ENCODE measurements at places on chromosomes 1 and 21.

- no peak for DNase-seq
Observed at GRCh38 chr1:147266381-147266780, 23.9 kb downstream of the CHD1L start.

- no peak for DNase-seq
Observed at GRCh38 chr1:22329148-22329515, 122.5 kb upstream of the ZBTB40 start.

DNA sequence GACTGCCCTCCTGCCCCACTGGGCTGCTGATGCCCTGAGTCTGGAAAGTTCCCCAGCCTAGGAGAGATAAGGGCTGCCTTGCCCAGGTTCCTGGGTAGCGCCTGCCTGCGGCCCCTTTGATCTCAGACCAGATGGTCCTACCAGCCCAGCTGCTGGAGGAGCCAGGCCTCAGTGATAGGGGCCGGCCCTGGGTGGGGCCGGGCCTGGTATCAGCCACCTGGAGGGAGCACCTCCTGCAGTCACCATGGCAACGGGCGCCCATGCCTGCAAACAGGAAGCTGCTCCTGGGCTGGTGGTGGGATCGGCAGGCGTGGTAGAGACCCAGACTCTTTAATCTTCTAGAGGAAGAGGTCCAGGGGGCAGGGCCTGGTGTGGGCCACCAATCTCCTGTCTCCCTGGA is 119.7 kb upstream of the WNT4 start:
- no peak for DNase-seq

DNA sequence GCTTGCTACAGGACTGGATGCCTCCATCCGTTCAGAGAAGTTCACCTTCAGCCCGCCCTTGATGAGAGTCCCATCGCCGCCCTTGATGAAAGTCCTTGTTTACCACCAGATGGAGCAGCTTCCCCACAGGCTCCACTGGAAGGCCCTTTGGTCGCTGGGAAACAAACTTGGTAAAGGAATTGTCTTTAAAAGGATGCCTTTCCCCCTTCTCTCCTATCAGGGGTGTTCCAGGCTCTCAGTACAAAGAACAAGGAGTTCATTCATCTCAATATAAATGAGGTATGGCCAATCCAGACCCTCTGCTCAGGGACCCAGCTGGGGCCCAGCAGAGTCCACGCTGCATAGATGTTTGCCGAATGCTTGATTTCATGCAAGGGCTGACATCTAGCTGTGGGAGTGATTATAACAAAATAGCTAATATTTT is 50.8 kb downstream of the CAPN9 start:
- DNase-seq, result peak; percentile 50

GRCh38 chr1:244968471-244968871 is 104.1 kb upstream of the HNRNPU start:
- DNase-seq, result no peak

DNA sequence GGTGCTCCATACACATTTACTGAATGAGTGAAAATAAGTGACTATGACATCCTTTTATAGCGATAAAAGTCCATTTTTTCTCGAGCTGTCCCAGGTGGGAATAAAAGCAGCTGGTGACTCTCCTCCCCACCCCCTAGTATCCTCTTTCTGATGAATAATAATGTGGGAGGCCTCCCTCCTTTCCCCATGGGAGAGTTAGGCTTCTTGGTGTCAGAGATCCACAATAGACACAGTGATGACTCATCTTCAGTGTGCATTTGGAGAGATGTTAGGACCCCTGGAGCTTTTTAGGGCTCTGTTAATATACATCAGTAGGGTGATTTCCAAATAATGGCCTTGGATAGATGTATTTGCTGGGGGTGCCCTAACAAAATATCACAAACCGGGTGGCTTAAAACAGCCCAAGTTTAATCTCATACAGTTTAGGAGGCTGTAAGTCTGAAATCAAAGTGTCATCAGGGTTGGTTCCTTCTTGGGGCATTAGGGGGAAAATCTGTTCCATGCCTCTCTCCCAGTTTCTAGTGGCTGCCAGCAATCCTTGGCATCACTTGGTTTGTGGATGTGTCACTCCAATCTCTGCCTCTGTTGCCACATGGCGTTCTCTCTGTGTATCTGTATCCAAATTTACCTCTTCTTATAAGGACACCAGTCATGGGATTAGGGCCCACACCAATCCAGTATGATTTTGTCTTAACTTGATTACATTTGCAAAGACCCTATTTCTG is 4.4 kb upstream of the PHC2 start:
- DNase-seq, result no peak

DNA sequence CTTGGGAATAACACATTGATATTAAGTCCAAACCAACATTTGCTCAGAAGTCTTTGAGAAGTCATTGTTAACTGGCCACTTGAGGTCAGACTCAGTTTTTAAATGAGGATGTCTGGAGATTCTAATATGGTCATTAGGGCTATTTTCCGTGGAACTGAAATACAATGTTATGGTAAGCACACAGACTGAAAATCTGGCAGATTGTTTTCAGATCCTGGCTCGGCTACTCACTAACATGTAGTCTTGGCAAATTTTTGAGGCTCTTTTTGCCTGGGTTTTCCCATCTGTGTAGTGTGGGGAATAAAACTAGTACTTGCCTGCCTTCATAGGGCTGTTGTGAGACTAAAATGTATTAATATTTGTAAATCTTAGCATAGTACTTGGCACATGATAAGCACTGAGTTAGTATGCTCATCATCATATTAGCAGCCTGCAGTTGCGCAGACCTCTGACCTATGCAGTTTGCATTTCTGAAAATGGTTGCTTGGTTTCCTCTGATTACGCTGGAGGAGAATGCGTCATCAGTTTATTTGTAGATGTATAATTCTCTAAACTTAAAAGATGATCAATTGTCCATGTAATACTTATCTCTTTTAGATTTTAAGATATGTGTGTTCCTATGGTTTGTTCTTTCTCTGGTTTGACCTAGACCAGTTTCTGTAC is 100.8 kb downstream of the C1orf21 start:
- no peak for DNase-seq

- no peak for DNase-seq
Observed at GRCh38 chr1:156012051-156012817, 8.5 kb downstream of the SSR2 start.

DNA sequence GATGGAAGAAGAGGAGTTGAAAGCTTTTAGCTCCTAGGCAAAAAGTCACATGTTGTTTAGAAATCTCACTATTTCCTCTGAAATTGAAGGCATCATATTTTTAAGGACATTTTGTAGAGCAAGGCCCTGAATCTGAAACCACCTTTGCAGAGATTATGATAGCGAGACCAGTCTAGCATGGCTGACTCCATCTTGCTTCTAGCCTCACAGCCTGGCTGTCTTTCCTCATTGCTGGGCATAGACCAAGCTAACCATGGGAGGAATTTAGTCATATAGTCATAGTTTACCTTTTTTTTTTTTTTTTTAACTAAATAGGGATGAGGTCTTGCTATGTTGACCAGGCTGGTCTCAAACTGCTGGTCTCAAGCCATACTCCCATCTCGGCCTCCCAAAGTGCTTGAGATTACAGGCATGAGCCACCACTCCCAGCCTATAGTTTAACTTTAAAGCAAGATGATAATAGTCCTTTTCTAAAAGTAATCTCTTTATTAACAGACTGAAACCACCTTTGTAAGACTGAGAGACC is 42.2 kb upstream of the ZNF326 start:
- no peak for DNase-seq

GRCh38 chr1:38613996-38614395 is 245.6 kb downstream of the RRAGC start:
- DNase-seq, result no peak

- peak; percentile 80 for DNase-seq
Observed at GRCh38 chr1:211928993-211929637, 98.6 kb upstream of the LPGAT1 start.

DNA sequence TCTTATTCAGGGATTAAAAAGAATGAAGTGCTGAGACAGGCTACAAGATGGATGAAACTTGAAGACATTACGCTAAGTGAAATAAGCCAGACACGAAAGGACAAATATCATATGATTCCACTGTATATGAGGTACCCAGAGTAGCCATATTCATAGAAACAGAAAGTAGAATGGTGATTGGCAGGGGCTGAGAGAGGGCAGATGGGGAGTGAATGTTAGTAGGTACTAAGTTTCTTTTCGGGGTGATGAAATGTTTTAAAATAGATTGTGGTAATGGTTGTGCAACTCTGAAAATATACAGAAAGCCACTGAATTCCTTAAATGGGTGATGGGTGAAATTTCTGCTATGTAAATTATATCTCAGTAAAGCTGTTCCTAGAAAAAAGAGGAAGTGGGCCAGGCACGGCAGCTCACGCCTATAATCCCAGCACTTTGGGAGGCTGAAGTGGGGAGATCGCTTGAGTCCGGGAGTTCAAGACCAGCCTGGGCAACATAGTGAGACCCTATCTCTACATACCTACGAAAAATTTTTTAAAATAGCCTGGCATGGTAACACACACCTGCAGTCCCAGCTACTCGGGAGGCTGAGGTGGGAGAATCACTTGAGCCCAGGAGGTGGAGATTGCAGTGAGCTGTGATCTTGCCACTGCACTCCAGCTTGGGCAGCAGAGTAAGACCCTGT is 15.9 kb downstream of the SLC27A3 start:
- peak; percentile 99 for DNase-seq

DNA sequence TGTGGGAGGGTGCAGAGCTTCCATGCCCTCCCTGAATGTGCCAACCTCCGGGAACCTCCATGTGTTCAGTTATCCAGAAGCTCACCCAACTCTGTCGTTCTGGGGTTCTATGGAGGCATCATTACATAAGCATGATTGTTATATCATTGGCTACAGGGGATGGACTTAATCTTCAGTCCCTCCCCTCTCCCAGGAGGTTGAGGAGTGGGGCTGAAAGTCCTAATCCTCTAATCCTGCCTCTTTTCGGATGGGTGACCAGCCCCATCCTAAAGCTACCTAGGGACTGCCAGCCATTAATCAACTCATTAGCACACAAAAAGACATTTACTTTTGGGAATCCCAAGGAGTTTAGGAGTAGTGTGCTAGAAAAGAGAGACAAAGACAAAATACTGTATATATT is 32.0 kb upstream of the PSEN2 start:
- no peak for DNase-seq

GRCh38 chr1:14610761-14611160 is 12.3 kb downstream of the KAZN start:
- no peak for DNase-seq

All from Kasumi-1 (cell line).